HEK293T (cell line): ENCODE measurements at places on chromosomes 11 and 22.

GRCh38 chr11:69201066-69201365 is 45.3 kb downstream of the SMIM38 start:
- DNase-seq: no peak

DNA sequence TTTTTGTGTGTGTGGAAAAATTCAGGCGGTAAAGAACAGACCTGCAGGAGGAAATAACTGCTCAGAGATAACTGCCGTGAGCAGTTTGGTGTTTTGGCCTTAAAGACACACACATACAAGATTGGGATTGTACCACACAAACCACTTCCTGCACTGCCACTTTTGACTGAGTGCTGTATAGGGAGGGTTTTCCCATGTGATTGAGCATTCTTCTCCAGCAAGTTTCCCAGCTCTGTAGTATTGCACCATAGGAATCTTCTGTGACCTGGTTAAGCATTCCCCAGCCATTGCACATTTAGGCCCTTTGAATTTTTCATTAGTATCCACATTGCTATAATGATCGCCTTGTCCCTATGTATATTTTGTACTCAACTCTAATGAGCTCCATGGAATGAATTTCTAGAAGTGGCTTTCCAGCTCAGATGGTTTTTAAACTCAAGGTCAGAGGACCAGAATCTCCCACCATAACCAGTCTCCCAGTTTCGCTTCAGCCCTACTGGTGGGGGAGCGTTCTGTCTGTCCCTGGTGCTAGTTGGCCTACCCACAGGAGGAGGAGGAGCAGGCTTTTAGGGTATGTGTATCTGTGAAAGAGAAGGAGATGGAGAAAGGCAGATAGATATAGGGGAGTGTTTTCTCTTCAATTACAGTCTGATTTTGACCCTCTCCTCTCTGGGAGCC is 9.3 kb downstream of the CD82 start:
- no peak for DNase-seq

- DNase-seq: no peak
Measured at GRCh38 chr11:68159665-68160064, 38.5 kb upstream of the CHKA start.

- DNase-seq: no peak
Measured at GRCh38 chr11:41053894-41054293, 405.6 kb downstream of the LRRC4C start.

DNA sequence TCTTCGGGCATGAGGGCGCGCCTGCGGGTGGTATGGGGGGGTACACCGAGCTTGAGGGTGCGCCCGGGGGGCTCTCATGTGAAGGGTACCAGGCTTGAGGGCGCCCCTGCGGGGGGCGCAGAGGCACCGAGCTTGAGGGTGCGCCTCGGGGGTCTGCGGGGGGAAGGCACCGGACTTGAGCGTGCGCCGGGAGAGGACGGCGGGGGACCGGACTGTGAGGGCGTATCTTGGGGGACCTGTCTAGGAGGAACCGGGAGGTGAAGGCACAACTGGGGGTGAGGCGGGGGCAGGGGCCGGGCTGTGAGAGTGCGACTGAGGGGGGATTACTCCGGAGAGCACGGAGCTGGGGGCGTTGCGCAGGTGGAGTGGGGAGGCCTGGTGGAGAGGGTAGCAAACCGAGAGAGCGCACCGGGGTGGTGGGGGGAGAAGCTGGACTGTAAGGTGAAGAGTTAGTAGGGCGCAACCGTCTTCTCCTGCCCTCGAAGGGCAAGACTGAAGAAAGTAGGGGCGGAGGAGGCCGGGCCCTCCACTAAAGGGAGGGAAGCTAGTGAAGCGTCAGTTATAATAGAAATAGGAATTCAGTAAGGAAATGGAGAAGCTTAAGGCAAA is 1.1 kb upstream of the DDX6 start:
- peak; percentile 14 for DNase-seq

DNA sequence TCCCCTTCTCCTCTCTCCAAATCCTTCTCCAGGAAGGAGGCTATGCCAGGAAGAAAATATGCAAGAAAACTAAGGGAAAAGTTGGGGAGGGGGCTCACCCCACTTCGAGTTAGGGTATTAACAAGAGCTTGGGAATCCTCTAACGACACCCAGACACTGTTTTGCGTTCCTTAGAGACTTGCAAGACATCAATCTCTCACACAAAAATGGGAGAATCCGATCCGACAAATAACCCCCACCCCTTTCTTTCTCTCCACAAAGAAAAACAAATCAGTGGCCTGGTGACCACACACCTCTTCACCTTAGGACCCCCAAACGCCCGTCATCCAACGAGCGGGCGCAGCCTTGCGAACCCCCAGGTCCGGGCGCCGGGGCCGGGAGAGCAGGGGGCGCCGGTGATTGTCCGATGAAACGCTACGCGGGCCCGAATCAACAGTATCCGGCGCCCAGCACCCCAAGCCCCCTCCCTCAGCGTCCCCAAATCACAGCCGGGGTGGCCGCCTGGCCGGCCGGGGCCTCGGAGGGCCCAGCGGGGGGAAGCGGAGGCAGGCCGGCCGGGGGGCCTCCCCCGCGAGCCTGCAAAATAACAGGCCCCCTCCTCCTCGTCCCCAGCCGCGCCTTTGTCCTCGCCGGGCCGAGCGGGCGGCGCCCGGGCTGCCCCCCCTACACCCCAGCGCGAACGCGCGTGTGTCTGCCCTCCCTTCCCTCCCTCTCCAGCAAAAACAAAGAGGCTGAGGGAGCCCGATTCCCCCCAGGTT is 690 bp downstream of the CSNK1E start:
- DNase-seq: peak; percentile 77

DNA sequence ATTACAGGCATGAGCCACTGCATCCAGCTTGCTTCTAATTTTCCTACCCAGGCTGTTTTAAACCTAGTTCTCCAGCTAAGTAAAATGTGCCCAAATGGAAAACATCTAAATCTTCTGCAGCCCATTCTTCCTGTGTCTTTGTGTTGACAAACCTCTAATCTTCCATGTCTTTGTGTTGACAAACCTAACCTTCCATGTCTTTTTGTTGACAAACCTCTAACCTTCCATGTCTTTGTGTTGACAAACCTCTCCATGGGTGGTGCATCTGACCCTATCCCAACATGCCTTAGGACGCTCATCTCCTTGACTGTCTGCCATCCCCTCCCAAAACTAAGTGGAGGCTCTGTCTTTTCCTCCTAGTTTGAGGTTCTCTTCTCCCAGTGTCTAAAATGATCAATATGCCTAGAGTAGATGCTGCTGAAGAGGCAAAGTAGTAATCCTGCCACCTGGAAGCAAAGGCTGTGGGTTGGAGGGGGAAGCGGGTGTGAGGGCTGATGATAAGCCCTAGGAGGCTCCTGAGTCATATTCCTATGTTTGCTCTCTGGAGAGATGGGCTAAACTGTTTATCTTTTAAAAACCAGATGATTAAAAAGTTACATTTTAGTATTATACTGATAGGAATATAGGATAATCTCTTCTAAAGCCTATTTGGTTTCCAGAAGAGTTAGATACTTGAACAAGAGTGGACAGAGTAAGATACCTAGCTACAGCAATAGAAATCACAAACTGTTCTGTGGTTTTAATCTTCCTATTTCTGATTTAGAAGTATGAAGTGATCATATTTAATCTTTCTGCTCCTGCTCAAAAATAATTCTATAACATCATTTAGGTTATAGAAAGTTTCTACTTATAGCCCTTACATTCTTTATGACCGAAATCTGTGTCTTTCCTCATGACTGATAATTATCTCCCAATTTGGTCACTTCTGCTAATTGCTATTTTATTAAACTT is 7.9 kb downstream of the FEN1 start:
- DNase-seq: no peak

GRCh38 chr11:71086687-71087258 is 165.6 kb downstream of the SHANK2 start:
- peak; percentile 34 for DNase-seq
